Astrocyte (in vitro differentiated cells and primary cell): ENCODE measurements at places on chromosomes 13 and 19. TPM values are rescaled to one million over a fixed set of nuclear protein-coding genes. Genes with fewer than 3 reads are reported as not detected.

GRCh38 chr13:28166257-28166656, 27.9 kb downstream of the PAN3 start:
- H3K4me1 ChIP-seq: peaks cover 4% of the 10 kb centered on the region
- H3K27me3 ChIP-seq: no peaks in the 10 kb centered on the region
- no peaks in the 10 kb centered on the region for H3K36me3 ChIP-seq
- no peak for DNase-seq

DNA sequence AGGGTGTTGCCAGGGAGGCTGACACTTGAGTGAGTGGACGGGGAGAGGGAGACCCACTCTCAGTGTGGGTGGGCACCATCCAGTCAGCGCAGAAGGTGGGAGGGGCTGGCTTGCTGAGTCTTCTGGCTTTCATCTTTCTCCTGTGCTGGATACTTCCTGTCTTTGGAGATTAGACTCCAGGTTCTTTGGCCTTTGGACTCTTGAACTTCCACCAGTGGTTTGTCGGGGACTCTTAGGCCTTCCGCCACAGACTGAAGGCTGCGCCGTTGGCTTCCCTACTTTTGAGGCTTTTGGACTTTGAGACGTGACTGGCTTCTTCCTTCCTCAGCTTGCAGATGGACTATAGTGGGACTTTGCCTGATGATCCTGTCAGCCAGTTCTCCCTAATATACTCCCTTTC, 4.3 kb upstream of the LENG8 start:
- no peak for DNase-seq
- H3K27ac ChIP-seq: no peak overlapping the region
- H3K27me3 ChIP-seq: no peaks in the 10 kb centered on the region
- H3K36me3 ChIP-seq: peaks cover 6% of the 10 kb centered on the region
- no peak overlapping the region for H3K4me3 ChIP-seq
- H3K4me1 ChIP-seq: peaks cover 9% of the 10 kb centered on the region

- peaks cover 32% of the 10 kb centered on the region for H3K27me3 ChIP-seq
- DNase-seq: no peak
- no peaks in the 10 kb centered on the region for H3K36me3 ChIP-seq
- H3K4me1 ChIP-seq: no peaks in the 10 kb centered on the region
Observed at GRCh38 chr19:3268326-3268725, 43.9 kb downstream of the CELF5 start.

PALM3 gene
- total RNA-seq: 1.2 and 1.6 TPM in 2 replicates

GRCh38 chr19:33310606-33311325, 8.4 kb upstream of the CEBPA start:
- H3K36me3 ChIP-seq: no peaks in the 10 kb centered on the region
- no peak overlapping the region for H3K4me3 ChIP-seq
- H3K4me1 ChIP-seq: no peaks in the 10 kb centered on the region
- DNase-seq: no peak

ANGPTL8 gene
- not detected in 2 replicates for total RNA-seq

- no peaks in the 10 kb centered on the region for H3K36me3 ChIP-seq
- H3K27me3 ChIP-seq: no peaks in the 10 kb centered on the region
- H3K4me3 ChIP-seq: no peak overlapping the region
- H3K27ac ChIP-seq: no peak overlapping the region
Observed at GRCh38 chr13:46905249-46905648, 8.4 kb upstream of the HTR2A start.

DNA sequence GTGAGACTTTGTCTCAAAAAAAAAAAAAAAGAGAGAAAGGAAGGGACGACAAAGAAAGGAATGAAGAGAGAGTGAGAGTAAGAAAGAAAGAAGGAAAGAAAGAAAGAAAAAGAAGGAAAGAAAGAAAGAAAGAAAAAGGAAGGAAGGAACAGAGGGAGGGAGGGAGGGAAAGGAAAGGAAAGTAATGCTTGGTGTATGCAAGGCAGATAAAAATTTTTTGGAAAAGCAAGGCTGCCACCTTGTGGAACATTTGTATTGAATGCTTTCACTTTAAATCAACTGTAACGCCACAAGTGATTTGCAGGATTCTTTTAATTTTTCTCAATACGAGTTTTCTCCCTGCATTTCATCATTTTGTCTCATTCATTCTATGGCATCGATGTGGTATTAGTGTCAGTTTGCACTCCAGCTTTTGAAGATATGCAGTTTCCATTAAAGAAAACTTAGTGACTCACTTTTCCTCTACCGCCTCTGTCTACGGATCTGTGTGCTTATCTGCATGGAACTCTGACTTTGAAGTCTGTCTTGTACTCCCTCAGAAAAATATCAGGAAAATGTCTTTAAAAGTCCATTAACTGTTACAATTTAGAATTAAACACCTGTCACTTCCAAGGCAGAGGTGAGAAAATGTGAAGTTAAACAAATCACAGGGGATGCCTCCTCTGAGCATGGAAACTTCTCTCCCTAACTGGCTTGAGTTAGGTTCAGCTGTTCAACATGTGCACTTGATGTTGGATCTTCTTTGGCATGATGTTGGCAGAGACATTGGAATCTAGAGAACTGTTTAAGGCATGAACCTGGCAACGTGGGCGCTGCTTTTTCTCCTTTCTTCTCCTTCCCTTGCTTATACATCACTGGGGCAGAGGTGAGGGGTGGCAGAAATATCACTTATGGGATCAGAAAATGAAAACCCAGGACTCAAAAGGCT, 20.0 kb upstream of the ZDHHC20 start:
- no peaks in the 10 kb centered on the region for H3K27me3 ChIP-seq
- no peaks in the 10 kb centered on the region for H3K4me1 ChIP-seq
- H3K4me3 ChIP-seq: peak overlapping the region; percentile 46
- H3K36me3 ChIP-seq: no peaks in the 10 kb centered on the region

GRCh38 chr19:3309724-3310123, 56.7 kb upstream of the NFIC start:
- no peak overlapping the region for H3K27ac ChIP-seq
- H3K4me1 ChIP-seq: no peaks in the 10 kb centered on the region
- no peak for DNase-seq
- H3K4me3 ChIP-seq: no peak overlapping the region

GRCh38 chr13:33639626-33640080, 178.3 kb upstream of the RFC3 start:
- H3K4me1 ChIP-seq: peaks cover 5% of the 10 kb centered on the region
- H3K4me3 ChIP-seq: no peak overlapping the region

GRCh38 chr13:40765602-40766001, 5.4 kb downstream of the MRPS31 start:
- H3K36me3 ChIP-seq: no peaks in the 10 kb centered on the region
- H3K4me1 ChIP-seq: peaks cover 20% of the 10 kb centered on the region
- no peak for DNase-seq
- no peak overlapping the region for H3K27ac ChIP-seq
- no peak overlapping the region for H3K4me3 ChIP-seq

CXCL17 gene
- not detected in 2 replicates for total RNA-seq

CYP2S1 gene
- total RNA-seq: 6.2 and 11.1 TPM in 2 replicates

DNA sequence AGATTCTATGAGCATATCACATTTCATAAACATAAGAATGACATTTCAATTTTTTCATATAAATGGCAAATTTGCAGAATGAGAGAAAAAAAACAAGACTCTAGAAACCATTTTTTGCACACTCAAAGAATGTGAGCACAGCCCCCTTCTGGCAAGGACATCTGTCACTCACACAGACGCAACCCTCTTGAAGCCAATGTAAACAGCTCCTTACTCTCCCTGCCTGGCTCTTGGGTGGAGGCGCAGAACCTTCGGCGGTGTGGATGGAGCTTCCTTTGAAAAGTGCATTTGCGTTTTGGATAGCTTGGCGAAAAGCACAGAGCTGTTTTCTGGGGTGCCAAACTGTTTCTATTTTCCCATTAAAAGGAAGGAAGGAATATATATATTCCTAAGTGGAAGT, 367.6 kb upstream of the TSHZ3 start:
- H3K27me3 ChIP-seq: no peaks in the 10 kb centered on the region
- H3K27ac ChIP-seq: no peak overlapping the region
- H3K4me3 ChIP-seq: no peak overlapping the region
- DNase-seq: no peak
- H3K4me1 ChIP-seq: no peaks in the 10 kb centered on the region

DNA sequence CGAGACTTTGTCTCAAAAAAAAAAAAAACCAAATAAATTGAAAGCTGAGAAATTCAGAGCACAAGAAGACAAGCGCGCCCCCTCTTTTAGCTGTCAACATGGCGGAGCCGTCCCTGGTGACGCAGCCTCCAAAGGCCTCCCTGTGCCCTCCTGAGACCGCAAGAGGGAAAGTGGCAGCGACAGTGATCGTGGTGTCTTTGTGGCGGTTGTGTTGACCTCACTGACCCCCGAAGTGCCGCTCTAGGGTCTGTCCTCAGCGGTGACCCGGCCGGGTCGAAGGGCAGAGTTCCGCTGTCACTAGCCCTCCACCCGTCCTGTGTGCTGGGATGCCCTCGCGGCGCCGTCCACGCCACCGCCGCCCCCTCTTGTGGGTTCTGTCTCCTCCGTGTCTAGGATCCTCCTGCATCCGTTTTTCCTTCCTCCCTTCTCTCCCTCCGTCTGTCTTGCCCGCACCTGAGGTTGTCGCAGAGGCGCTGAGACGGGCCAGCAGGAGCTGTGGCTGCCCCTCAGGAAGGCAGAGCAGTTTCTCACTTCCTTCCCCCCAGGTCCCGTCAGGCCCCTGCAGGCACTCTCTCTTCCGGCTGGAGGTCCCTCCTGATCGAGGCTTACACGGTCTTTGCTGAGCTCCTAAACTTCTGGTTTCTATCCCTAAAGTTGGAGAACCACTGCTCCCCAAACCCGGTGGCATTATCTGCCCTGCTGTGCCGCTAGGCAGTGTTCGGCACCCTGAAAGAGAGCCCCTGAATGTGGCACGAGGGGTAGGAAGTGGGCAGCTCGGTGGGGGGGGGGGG, 7.2 kb downstream of the UHRF1 start:
- H3K4me3 ChIP-seq: no peak overlapping the region
- H3K27me3 ChIP-seq: no peaks in the 10 kb centered on the region
- peak overlapping the region; percentile 86 for H3K27ac ChIP-seq
- DNase-seq: no peak
- H3K36me3 ChIP-seq: peaks cover 9% of the 10 kb centered on the region

DNA sequence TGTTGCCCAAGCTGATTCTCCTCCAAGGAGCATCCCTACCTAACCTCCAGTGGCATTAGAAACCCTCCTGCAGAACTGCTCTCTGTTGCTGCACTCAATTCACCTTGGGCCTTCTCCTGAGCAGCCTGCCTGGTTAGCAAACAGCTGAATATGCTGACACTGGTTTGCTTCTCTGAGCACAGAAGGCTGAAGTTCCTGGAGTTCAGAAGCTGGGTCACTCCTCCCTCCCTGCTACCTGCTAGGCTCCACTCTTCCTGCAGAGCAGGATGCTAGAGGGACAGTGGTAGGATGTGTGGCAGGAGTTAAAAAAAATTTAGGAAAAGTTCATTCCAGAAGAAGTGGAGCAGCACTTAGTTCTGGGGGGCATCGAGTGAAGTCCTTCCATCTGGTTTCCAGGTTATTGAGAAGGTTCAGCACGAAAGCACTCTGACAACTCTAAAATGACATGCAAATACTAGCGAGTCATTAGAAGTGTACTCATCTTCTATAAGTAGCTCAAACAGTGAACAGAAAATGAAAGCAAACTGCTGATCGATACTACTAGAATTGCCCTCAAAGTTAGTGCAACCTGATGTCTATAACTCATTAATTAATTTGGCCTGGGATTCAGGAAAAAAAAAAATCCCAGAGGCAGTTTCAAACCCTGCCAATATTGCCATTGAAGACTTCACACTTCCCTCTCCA, 293.7 kb downstream of the POU4F1 start:
- no peak overlapping the region for H3K27ac ChIP-seq
- no peaks in the 10 kb centered on the region for H3K36me3 ChIP-seq
- no peaks in the 10 kb centered on the region for H3K27me3 ChIP-seq
- DNase-seq: no peak

DNA sequence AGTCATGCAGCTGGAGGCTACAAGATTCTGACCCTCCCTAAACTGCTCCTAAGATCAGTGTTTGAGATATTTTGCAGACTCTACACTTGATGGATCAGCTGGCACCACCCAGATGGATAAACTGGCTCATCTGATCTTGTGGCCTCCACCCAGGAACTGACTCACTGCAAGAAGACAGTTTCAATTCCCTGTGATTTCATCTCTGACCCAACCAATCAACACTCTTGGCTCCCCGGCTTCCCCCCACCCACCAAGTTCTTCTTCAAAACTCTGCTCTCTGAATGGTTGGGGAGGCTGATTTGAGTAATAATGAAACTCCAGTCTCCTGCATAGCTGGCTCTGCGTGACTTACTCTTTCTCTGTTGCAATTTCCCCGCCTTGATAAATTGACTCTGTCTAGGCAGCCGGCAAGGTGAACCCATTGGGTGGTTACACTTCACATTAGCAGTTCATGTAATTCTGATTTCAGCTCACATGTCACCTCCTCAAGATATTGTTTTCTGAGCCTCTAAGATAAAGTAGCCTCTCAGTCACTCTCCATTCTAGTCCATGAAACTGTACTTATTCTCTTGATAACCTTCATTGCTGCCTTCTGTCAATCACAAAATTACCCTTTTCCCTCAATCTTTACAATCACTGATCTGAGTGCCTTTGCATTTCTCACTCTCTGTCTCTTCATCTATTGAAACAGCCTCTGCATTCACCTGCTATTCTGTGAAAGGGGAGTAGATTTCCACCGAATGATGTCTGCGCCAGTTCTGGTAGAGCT, 9.9 kb upstream of the FPR3 start:
- H3K36me3 ChIP-seq: no peaks in the 10 kb centered on the region
- H3K4me3 ChIP-seq: no peak overlapping the region
- no peaks in the 10 kb centered on the region for H3K4me1 ChIP-seq
- DNase-seq: peak; percentile 66
- no peak overlapping the region for H3K27ac ChIP-seq
- no peaks in the 10 kb centered on the region for H3K27me3 ChIP-seq

DNA sequence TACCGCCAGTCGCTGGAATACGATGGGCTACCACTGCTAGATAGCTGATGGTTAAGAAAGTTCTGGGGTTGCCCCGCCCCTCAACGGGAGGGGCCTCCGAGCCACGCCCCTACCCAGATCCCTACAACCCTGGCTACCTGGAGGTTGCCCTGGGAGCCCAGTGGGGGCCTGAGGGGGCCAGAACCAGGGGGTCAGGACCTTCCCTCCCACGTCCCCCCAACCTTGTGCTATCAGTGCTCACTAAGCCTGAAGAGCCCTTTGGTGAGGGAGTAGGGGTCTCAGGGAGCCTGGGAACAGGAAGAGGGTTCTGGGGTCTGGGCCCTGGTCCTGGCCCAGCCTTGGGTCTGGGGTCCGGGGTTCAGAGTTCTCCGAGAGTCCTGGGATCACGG, 8.9 kb downstream of the OCEL1 start:
- H3K27me3 ChIP-seq: no peaks in the 10 kb centered on the region
- H3K4me1 ChIP-seq: peaks cover 14% of the 10 kb centered on the region
- no peak for DNase-seq
- H3K4me3 ChIP-seq: peak overlapping the region; percentile 62
- H3K27ac ChIP-seq: no peak overlapping the region

ZNF274 gene
- 38.5 and 39.0 TPM in 2 replicates for total RNA-seq

- H3K4me1 ChIP-seq: peaks cover 23% of the 10 kb centered on the region
- H3K36me3 ChIP-seq: peaks cover 24% of the 10 kb centered on the region
- DNase-seq: peak; percentile 98
- peak within 1 kb of the TSS; percentile 91 for H3K27ac ChIP-seq
Observed at GRCh38 chr19:44891016-44891882, at the start of gene TOMM40. Gene TOMM40 (plus strand): TSS chr19:44891254. CDS start chr19:44891416, 162 bp downstream.

- H3K4me3 ChIP-seq: no peak overlapping the region
- peaks cover 14% of the 10 kb centered on the region for H3K36me3 ChIP-seq
- no peaks in the 10 kb centered on the region for H3K27me3 ChIP-seq
- no peak overlapping the region for H3K27ac ChIP-seq
- H3K4me1 ChIP-seq: no peaks in the 10 kb centered on the region
Observed at GRCh38 chr13:49258089-49258796, 10.5 kb downstream of the CDADC1 start.
